ENCODE measurements at places on chromosomes 3 and 15.

- DNase-seq: no peak
Observed at GRCh38 chr15:71601038-71601834, 209.1 kb upstream of the NR2E3 start.

DNA sequence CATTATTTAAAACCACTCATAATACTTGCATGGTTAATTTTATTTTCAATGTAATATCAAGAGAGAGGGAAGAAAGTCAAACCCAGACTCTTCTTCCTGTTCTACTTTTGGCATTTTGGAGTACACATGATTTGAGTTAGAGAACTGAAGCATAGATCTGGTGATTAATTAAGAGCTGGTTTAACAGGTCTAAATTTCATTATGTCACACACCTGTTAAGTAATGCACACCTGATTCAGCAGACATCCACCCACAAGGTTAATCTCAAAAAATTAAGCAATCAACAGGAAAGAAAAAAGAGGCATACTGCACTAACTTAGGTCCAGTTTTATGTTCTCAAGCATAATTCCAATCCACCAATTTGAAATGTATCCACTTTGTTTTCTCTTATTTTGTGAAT, 101.1 kb upstream of the ICE2 start:
- no peak for DNase-seq

DNA sequence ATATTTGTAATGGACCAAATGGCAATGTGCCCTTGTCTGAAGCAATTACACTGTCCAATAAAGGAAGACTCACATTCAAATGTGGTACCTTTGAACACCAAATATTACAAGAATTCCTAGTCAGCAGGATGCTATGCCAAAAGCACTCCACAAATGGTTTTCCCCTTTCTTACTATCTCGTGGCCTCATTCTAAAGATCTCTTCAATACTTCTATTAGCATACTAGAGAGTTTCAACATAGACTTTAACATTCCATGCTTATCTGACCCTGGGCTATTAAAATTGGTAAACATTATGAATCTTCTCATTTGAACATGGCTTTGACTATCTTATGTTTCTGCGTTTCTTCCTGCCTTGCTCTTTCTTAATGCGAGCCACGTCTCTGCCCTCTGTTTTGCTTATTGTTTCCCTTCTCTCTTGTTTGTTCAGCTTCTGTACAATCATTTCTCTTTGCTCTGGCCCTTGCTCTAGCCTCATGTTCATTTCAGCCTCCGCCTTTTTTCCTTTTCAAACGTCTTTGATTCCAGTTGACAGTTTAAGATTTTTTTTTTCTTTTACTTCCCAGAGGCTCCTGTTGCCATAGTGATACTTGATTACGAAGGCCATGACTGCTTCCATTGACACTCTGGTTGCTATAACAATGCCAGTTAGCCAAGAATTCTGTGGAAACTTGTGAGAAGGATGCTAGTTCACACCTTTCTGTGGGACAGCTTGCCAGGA, 49.5 kb upstream of the SLC9A9 start:
- no peak for DNase-seq

DNA sequence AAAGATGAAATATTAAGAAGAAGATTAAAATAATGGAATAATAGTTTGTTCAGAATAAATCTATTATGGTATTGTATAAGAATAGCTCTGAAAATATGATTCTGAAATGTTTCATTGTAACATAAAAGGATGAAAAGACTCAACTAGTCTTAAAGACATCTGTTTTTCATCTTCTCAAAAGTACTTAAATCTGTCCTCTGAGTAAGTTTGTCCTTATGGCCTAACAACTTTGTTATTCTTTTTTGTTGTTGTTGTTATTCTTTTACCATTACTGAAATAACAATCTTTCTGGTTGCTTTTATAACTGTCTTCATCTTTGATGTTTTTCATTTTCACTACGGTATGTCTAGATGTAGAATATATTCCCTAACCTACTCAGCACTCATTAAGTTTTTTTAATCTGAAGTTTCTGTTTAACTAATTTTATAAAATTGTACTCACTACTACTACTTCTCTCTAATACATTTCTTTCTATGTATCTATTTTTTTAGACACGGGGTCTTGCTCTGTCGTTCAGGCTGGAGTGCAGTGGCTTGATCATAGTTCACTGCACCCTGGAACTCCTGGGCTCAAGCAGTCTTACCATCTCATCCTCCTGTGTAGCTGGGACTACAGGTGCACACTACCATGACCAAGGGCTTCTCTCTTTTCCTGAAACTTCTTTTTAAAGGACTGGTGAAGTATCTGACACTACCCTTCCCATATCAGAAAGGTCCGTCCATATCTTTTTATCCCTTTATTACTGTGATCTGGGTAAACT, 240.7 kb downstream of the PCCB start:
- DNase-seq: no peak

GRCh38 chr15:91517491-91518200, 335.9 kb upstream of the SLCO3A1 start:
- no peak for DNase-seq

DNA sequence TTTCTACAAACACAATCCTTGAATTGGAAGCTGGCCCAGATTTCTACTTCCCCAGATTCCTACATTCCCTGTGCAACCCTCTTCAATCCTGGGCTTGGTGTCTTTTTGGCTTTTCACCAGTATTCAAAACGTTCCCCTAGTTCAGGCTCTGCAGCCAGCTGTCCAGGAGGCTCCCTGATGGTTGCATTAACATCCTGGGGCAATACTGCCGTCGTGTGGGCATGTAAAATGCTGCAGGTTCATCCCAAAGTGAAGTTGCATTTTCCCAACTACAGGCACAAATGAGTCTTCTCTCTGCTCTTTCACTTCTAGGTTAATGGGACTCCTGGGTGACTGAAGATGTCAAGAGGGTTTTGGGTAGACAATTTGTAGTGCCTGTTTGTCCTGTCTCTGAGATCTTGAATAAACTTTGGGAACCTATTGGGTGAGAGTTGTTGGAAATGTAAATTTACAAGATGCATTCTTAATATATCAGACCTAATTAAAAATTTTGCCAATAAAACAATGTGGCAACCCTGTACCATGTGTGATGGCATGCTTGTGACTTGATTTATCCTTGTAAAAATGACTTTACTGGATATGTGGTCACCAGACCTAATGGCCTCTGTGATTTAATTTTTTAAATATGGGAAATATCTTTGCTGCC, 28.6 kb downstream of the SOX14 start:
- no peak for DNase-seq

- no peak for DNase-seq
Observed at GRCh38 chr15:69405110-69405509, 9.0 kb upstream of the KIF23 start.

DNA sequence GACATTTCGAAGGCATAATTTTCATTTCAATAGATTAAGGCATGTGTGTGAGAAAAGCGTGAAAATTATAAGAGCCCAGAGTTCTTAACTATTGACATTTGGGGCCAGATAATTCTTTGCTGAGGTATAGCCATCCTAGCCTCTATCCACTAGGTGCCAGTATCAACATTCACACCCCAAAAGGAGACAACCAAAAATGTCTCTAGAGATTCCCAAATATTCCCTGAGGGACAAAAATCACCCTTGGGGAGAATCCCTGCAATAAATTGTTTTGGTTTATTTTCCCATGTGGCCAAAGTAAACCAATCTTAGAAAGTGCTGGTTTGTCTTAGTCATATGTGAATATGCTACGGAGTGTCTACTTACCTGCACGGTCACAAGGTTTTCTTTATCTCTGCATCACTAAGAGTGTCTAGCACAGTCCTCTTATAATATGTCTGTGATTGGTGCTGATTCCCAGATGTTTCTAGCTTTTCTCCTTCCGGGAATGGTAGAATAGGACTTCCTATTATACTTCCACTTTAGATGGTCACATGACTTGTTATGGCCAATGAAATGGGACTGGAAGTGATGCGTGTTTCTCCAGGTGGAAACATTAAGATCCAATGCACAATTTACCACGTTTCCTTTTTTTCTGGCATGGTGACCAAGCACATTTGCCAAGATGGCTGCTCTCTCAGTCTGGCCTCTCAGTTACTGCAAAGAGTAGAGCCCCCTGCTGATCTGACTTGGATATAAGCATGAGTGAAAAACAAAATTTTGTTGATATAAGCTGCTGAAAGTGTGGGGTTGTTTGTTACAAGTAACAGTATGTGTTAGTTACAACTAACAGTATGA, 8.0 kb upstream of the KBTBD8 start:
- DNase-seq: no peak

DNA sequence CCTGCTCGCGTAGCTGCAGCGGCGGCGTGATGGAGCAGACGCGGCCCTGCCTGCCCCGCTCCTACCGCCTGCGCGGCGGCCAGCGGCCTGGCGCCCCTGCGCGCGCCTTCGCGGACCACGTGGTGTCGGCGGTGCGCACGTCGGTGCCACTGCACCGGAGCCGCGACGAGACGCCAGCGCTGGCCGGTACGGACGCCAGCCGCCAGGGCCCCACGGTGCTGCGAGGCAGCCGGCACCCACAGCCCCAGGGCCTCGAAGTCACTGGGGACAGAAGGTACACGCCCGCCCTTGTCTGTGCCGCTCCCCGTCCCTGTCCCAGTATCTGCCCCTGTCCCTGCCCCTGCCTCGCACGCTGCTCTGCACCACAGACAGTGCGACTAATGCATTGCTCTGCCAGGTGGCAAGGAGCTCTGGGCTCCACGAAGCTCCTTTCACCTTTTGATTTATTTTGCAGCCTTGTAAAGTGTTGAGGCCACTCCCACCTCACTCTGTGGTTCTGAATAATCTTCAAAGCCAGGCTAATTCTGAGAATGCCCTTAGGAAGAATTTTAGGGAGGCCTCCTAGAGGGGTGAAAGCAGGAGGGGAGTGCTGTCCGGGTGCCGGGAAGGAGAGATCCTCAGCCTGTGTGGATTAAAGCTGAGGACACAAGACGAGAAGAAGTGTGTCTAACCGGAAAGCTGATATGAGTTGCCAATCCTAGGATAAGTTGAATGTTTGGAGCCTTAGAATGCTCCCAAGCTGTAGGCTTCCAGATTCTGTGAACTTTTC, 100.0 kb downstream of the THSD4 start:
- DNase-seq: no peak

- DNase-seq: no peak
Observed at GRCh38 chr3:24190256-24190655, 245.2 kb downstream of the NR1D2 start.

GRCh38 chr3:118805007-118805406, 229.6 kb downstream of the IGSF11 start:
- no peak for DNase-seq

DNA sequence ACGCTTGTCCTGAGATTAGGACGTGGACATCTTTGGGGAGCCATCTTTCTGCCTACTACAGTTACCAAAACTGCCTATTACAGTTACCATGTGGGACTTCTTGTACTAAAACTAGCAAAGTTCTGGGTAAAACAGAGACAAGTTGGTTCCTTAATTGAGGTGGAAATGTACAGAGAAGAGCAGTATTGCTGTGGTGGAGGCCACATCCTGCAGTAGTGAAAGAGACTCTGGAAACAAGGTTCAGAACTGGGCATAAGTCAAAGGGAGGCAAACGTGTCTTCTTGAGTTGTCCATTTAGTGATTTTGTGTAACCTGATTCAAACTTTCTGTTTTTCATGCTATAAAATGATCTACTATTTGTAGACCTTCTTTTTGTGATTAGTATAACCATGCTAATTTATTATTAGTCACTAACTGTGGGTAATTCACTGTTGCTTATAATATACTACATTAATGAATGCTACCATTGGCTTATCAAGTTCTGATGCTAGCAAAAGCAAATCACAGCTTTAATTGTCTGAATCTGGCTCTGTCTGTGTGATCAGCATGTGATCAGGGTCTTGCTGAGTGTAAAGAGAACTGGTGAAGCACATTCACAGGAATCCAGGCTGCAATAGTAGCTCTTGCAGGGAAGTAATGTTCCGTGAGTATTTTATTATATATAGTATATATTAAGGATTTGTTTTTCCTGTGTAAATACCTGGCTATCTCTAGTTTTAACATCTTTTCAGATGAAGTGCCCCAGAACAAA, 207.9 kb upstream of the GAP43 start:
- no peak for DNase-seq

DNA sequence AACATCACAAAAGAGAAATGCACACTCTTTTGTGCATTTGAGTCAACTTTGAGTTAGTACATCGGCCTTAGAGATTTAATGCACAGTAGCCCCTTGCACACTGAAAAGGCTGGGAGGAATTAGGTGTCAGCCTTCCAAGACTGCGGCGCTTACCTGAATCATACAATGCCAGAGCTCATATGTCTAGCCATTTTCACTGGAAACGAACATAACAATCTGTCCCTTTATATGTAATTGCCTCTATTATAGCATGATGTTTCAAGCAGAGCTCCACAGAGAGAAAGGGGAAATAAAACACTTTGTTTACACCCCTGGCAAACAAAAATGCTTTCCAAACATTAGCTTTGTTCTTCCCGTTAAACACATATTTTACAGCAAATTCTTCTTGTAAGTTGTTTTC, 315.7 kb upstream of the SLCO3A1 start:
- peak; percentile 87 for DNase-seq

DNA sequence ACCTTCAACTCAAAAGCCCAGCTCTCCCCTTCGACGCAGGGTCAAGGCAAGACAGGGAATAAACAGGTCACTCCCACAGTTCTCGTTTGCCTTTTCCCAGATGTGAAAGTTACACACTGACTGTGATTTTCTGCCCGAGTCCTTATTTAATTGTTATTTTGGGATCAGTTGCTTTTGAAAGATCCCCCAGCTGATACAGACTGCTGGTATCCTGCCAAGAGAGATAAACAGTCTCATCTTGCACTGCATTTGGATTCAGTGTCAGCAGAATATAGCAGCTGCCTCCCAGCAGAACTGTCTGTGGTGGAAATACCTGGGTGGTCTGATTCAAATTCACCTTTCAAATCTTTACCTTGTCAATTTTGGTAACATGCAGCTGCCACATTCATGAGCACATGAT, 56.0 kb upstream of the FAM3D start:
- DNase-seq: no peak

- no peak for DNase-seq
Observed at GRCh38 chr3:131047582-131047981, 20.9 kb downstream of the NEK11 start.

DNA sequence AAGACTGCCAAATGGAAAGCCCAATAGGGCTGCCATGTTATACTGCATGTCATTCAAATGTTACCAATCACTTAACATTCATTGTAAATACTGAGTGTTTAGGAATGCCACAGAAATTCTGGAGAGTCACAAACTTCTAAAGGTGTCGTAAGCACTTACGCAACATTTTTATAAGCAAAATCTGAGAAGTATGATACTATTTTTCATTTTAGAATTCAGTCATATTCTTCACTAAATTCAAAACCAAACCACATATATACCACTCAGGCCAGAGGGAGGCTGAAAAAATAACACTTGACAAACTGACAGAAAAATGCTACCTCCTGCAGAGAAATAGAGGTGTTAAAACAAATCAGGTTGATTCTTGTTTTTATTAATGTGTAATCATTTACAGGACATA, 89.8 kb downstream of the THBS1 start:
- DNase-seq: no peak

All from NCI-H2081 (cell line).